Stimulated activated CD4-positive, alpha-beta T cell treated with anti-CD3 and anti-CD28 coated beads, Interleukin-1b, Interleukin-23, amount 100 ng/mL, for 24 hours (primary cell): ENCODE measurements at places on chromosomes 2 and 18.

DNA sequence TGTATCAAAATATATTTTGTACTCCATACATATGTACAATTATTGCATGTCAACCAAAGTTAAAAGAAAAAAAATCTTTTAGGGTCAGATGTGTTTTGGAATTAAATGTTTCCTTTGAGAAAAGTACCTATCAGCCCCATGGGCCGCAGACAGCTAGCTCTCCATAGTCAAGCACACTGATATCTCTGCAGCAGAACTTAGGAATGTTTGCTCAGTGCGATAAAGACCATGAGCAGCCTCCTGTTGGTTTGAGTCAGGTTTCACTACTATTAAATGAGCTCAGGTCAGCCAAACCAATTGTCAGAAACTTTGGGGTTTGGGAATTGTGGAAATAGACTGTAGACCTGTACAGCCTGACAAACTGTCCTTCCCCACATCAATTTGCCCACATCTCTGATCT lies 33.7 kb downstream of the LCT start:
- DNase-seq, result no peak

- DNase-seq, result no peak
Observed at GRCh38 chr2:160736148-160737028, 242.8 kb upstream of the RBMS1 start.

DNA sequence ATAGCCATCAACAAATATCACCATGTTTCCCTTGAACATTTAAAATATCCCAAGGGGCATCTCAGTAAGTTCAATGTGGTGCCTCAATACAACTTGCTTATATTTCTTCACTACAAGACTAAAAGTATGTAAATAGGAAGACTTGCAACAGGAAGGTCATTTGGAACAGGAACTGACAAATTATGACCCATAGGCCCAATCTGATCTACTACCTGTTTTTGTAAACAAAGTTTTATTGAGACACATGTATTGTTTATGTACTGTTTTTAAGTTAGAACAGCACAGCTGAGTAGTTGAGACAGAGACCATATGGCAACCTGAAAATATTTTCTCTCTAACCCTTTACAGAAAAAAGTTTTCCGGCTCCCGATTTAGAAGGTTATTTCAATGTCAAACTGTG lies 154.8 kb upstream of the TFPI start:
- no peak for DNase-seq

GRCh38 chr2:2000724-2001061 lies 256.4 kb upstream of the PXDN start:
- no peak for DNase-seq

DNA sequence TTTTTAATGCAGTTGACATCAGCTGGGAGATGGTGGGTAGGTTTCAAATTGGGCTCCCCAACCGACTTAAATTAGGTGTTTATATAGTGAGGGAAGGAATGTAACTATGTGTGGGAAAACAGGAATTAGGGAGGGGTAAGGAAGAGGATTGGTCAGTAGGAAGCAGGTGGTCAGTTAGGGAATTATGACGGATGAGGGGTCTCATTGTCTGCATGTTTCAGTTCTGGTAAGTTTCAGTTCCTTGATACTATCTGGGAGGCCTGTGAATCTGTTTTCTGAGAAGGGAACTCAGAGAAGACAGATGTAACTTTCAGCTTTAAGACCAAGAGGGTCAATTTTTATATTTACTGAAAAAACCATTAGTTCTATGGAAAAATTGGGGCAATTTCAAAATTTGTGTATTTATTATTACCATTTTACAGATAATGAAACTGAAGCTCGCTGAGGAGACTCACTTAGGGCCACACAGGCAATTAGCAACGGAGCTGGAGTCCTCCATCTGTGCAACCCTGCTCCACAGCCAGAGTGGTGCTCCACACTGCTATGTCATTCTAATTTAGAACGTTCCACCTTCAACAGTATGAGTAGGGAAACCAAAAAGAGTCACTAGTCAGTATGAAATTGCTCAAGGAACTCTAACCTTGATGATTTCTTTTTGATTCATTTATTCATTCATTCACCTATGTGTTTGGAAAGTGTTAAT lies 36.0 kb upstream of the CCDC195 start:
- no peak for DNase-seq

DNA sequence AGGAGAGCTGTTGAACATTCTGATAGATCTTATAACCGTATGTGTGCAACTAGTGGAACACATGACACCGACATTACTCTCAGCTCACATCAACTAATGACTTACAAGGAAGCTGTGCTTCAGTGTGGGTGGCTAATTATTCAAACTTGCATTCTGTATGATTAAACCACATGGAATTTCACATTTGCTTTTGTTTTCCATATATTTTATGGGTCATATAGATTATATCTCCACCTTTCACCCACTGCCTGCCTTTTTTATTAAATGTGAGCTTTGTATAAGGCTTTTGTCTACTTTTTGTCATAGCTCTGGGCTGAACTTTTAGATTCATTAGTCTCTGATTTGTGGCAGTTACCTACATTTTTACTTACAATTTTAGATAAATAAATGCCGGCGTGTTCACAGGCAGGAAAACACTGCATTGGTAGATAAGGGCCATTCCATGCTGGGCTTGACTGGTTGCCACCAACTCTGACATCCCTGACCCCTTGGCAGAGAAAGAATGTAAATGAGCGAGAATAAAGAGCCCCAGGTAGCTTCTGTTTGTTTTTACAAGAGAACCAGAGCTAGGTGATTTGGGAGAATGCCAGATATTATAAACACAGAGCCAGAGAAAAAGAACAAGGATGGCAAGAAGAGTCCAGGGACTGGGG lies 35.7 kb downstream of the LYPD6 start:
- DNase-seq, result no peak

GRCh38 chr18:51655327-51655698 lies 457.8 kb upstream of the MEX3C start:
- no peak for DNase-seq

DNA sequence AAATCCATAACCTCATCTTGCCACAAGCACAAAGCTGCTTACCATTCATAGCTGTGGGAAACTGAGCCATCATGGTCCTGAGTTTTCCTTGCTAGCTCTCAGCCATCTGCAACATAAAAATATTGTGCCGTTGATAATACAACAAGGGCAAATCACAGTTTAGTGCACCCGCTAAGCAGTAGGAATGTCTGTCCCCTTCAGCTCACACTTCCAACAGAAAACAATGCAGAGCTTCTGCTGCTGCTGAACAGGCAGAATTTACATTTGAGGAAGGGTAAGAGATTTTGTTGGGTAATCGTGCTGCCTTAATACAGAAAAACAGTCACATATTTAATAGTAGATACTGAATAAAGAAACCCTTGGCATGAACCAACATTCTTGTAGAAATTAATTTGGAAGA lies 32.3 kb downstream of the ITSN2 start:
- no peak for DNase-seq

DNA sequence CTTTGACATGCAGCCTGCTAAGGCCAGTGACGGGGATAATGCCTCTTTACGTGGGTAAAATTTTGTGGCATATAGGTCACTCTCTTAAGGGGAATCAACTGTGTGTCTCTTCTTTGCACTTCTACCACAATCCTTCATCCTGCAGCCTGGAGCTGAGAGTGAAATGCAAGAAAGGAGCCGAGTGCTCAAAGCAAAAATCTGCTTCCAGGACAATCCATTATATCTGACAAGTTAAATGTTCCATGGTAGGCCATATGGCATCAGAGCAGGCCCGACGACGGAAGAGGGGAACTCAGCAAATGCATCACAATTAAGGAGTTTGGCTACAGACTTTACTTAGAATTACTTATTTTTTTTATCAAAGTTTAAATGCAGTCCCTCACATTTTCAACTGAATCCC lies 171.2 kb downstream of the TCF4 start:
- no peak for DNase-seq

DNA sequence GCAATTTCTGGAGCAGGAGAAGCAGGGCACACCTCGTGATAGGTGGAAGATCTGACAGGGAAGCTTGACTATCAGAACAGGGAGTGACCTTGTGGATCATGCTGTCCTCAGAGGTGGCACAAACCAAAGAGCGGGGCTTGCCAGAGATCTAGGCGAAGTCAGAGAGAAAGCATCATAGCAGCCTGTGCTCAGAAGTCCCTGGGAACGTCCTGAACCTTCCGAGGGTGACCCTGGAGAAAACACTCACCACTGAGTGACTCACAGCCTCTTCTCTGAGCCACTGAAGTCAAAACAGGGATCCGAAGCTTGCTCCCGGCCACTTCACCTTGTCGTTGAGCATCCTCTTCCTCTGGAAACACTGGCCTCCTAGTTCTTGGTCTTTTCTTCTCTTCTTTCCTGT lies 56.7 kb downstream of the IL1R2 start:
- DNase-seq, result no peak

GRCh38 chr18:2990956-2991640 lies 21.8 kb downstream of the LPIN2 start:
- DNase-seq, result no peak

DNA sequence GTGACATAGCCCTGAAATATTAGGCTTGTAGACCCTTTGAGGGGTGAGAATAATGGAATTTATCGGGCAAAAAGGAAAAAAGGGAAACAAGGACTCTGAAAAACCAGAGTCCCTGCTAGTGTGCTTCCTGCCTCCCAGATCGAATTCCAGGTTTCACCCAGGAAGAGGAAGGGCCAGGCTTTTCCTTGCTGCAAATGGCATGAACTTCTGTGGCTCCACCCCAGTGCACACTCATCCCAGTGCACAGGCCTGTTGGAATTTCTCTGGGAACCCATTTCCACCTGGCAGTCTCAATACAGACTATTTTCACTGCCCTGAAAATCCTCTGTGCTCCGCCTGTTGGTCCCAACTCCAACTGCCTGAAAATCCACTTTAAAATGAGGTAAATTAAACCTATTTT lies 29.9 kb downstream of the C18orf54 start:
- no peak for DNase-seq

- DNase-seq, result no peak
Observed at GRCh38 chr2:170087413-170087793, 90.5 kb upstream of the MYO3B start.

- no peak for DNase-seq
Observed at GRCh38 chr2:118671701-118672454, 175.6 kb downstream of the EN1 start.

GRCh38 chr2:102283996-102284395 lies 27.4 kb upstream of the IL1RL1 start:
- no peak for DNase-seq

- DNase-seq, result no peak
Observed at GRCh38 chr2:23475036-23475435, 90.1 kb downstream of the KLHL29 start.

- no peak for DNase-seq
Observed at GRCh38 chr2:85560812-85561279, 447 bp downstream of the GGCX start.

- no peak for DNase-seq
Observed at GRCh38 chr2:168671932-168672331, 130.5 kb upstream of the NOSTRIN start.

DNA sequence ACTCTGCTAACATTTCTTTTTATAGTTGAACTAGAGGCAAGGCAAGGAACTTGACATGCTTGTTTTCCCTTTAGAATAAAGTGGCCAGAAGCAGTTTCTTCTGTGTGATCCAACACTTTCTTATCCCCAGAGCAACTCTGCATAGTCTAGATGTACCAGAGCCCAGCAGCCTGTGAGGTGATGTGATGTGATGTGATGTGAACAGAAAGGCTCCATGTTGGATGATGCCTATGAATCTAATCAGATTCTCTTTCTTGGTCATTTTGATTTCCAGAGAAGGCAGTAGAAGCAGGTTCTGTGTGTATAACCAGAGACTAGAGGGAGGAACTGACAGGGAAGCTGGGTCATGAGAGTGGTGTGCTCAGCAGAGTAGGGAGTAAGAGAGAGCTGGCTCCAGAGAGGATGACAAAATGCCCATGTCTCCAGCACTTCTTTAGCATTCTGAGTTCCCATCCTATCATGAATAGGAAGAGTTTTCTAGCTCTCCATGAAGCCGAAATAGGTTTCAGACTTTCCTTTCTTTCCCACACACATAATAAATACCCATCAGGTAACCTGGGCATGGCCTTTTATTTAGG lies 31.0 kb upstream of the PTH2R start:
- no peak for DNase-seq

DNA sequence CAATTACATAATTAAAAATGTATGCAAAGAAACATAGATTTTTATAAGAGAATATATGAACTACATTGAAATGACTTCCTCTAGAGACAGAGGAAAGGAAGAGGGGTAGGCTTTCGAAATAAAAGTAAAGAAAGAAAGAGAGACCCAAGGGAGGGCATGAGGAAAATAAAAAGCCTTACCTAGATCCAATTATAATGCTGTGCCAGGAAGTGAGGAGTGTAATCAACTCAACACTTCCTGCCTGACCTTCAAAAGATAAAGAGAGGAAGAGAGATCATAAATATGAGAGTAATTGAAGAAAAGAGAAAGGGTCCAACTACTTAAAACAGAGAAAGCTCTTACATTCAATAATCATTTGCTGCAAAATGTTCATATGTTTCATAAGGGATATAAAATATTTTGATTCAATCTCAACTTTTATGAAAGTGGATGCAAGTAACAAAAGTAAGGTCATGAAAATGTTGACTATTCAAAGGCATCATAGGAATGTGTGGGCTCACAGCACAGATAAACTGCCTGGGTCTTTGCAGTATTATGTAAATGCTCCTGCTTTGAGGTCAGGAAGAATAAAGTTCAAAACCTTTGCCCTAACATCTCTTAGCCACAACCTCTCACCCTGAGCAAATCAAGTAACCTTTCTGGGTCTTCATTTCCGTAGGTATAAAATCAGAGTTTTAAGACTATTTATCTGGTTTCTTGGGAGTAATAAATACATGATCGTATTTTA lies 1237.7 kb downstream of the LRP1B start:
- no peak for DNase-seq

DNA sequence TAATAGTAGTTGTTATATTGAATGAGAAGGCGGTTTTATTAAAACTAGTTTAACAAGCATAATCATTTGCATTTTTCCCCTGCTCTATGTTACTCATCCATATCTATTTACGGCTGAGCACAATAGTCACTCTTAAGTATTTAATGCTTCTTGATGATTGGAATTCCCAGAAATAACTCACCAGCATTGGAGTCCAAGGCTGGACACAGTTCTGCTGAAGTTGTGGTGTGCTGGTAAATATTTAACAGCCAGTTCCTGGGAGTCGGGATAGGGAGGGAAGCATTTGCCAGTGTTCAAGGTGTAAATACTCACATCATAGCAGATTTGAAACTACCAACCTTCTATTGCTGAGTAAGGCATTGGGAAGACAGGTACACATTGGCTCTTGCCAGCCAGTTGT lies 315.1 kb downstream of the MTX2 start:
- DNase-seq, result no peak

DNA sequence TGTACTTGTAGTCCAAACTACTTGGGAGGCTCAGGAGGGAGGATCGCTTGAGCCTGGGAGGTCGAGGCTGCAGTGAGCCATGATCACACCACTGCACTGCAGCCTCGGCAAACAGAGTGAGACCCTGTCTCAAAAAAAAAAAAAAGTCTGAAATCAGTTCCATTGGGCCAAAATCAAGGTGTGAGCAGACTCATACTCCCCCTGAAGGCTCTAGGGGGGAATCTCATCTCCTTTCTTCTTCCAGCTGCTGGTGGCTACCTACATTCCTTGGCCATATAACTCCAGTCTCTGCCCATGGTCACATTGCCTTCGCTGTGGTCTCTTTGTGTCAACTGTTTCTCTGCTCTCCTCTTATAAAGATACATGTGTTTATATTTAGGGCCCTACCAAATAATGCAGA lies 234.0 kb downstream of the LRRTM1 start:
- no peak for DNase-seq
